ENCODE measurements at places on chromosomes 6 and 20. TPM values are rescaled to one million over a fixed set of nuclear protein-coding genes. Genes with fewer than 3 reads are reported as not detected.

- peak; percentile 30 for DNase-seq
Measured at GRCh38 chr6:148367411-148368024, 24.9 kb downstream of the SASH1 start.

- no peak for DNase-seq
Measured at GRCh38 chr6:112058243-112059032, 4.5 kb downstream of the CCN6 start.

- DNase-seq = no peak
Measured at GRCh38 chr6:124027392-124027791, 223.7 kb downstream of the NKAIN2 start.

DNA sequence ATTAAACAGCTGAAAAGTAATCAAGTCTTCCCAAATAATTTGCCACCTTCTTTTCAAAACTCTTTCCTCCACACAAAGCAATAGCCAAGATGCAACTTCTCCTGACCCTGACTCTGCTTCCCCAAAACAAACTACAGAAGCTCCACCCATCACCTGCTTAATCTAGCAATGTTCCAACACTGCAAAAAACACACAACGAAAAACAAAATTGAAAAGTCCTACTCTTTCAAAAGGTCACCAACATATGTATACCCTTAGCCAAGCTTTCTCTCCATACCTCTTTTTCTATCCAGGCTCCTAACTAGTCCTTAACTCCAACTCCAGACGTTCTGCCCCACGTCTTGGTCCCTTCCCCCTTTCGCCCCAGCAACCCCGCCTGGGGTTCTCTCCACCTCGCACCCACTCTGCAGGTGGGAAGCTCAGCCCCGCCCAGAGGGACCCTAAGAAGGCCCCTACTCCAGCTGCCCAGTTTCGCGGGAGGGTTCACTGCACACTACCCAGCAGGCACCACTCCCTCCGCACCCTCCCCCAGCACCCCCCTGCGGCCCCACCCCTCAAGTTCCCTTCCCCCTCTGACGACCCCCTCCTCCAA is 717 bp downstream of the CSNK2A1 start:
- no peak for DNase-seq

Gene OPRM1
- not detected for polyA plus RNA-seq

Gene DCDC2
- polyA plus RNA-seq = not detected

Gene NRN1
- 1.0 TPM for polyA plus RNA-seq

Gene RMND1
- 18.9 TPM for polyA plus RNA-seq

DNA sequence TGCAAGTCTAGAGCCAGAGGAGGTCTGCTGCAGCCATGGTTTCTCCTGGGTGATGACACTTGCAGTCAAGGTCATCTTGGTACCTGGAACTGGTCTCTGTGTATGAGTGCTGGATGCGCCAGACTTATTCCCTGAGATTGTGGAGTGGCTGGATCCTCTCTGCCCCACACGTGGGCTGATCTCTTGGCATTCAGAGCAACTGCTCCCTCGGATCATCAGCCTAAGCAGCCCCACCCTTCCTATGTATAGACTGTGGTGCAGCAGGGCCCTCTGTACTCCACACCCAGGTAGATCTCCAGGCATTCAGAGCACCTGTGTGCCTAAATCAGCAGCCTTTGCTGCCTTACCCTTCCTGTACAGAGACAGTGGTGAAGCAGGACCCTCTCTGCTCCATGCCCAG is 12.1 kb upstream of the CST4 start:
- DNase-seq = no peak

- no peak for DNase-seq
Measured at GRCh38 chr6:138580040-138580439, 80.7 kb upstream of the NHSL1 start.

- DNase-seq = no peak
Measured at GRCh38 chr6:84775751-84776150, 11.4 kb upstream of the TBX18 start.

Measured in BJ (cell line).